ENCODE measurements at places on chromosomes 4 and X.
A peak's percentile ranks its signal among the peaks of the same experiment; 100 is the strongest.

DNA sequence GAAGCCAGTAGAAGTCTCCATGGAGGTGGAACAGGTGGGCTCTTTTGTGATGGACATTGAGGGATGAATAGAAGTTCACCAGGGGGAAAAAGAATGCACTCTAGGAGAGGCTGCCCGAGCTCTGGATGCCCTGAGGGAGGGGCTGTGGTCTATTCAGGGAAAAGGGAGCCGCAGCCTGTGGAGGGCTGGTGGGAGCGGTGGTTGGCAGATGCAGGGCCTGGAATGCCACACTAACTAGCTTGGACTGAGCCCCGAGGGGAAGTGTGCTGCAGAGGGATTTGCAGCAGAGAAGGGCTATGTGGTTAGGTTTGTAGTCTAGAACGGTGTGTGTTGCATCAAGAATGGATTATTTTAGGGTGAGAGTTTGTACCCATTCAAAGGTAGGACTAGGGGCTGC, 29.5 kb upstream of the PSAPL1 start:
- no peak for DNase-seq

GRCh38 chr4:77052352-77052751, 23.4 kb downstream of the CCNI start:
- DNase-seq, result no peak

DNA sequence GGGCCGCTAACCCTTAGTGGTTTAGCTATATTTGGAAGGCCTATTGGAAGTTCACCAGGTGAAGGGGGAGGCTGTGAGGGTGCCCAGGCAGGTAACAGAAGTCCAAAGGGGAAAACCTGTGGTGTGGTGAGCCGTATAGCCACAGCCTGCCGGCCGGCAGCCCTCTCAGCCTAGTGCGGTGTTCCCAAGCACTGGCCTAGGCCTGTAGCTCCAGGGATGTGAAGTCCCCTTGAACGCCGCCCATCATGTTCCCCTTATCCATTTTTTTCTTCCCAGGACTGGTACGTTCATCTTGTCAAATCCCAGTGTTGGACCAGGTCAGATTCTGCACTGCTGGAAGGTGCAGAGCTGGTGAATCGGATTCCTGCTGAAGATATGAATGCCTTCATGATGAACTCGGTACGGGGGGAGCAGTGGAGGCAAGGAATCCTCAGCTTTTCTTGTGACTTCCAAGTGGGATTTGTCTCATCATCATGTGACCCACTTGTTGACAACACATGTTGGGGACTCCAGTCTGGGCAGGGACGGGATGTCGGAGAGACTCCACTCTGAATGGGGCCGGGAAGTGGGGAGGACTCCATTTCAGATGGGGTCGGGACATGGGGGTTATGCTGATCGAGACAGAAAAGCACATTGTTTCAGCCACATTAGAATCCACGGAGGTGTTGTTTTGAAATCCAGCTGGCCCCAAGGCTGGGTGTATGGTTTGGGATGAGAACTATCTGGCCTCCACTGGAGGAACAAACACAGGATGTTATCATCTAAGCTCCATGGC, 39.2 kb upstream of the MSANTD1 start:
- DNase-seq, result no peak

DNA sequence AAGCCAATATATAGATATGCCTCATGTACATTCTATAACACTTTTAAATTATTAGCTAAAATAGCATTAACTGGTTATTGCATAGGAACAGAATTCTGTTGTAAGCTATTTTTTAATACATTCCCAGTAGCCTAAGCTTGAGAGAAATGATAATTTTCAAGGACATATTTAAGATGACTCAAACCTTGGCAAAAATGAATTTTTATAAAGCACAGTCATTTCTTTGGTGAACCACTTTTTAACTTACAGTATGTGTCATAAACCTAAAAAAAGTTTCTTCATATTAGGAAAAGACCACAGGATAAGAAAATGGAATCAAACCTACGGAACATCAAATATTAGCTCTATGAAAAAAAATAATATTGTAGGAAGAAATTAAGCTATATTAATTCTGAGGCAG, 986.3 kb downstream of the STIM2 start:
- DNase-seq, result no peak

- no peak for DNase-seq
These were observed 54.9 kb downstream of the ABLIM2 start for GRCh38 chr4:8103421-8104390.

GRCh38 chr4:139535228-139535870, 20.7 kb downstream of the SETD7 start:
- DNase-seq, result no peak

- no peak for DNase-seq
These were observed 81.1 kb upstream of the NEIL3 start for GRCh38 chr4:177228599-177228998.

- DNase-seq, result peak; percentile 1
These were observed 881.6 kb downstream of the PCDH18 start for GRCh38 chr4:136650541-136651277.

- no peak for DNase-seq
These were observed 145.1 kb downstream of the INPP4B start for GRCh38 chr4:142701017-142701416.

GRCh38 chr4:65651031-65651430, 19.3 kb downstream of the EPHA5 start:
- DNase-seq, result no peak

DNA sequence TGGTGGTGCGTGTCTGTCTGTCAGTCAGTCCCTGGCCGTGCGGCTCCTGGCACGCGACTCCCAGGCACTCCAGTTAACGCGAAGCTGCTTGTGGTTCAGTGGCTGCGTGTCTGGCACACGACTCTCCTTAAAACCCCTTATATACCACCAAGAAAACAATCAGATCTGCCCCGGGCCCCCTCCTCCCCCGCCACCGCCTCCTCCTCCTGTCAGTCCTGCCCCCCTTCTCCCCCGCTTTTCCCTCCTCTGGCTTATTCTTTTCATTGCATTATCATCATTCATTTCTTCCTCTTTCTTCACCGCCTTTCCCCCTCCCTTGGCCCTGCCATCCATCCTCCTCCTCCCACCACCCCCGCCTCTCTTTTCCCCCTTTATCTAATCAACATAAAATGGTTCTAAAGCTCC, at the start of gene NEUROG2:
NEUROG2 (minus strand) TSS at position 115 of the 405 bp plus-strand sequence. CDS start 705 bp downstream, outside the sequence.
- DNase-seq, result no peak

- DNase-seq, result no peak
These were observed 328.2 kb downstream of the DKK2 start for GRCh38 chr4:106707776-106708463.

GRCh38 chr4:48556268-48556667, 66.2 kb downstream of the ZAR1 start:
- no peak for DNase-seq

DNA sequence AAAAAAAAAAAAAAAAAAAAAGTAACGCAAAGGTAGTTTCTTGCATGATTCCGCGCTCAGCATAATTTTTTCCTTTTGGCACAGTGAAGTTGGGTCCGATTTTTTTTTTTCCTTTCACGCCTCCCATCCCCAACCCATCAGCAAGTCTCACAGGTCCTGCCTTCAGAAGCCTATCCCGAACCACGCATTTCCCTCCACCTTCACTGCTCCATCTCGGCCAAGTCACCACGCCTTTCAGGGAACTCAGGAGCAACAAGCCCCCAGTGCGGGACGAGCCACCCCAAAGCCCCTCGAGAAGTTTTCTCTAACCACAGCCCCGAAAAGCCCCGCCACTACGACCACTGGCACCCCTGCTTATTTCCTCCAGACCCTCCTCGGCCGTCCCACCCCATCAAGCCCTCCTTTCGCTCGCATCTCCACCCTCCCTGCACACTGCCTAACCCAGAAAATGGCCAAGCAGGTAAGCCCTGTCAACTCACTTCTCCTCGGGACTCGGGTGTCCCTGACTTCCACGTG, 1.0 kb downstream of the SLBP start:
- no peak for DNase-seq

DNA sequence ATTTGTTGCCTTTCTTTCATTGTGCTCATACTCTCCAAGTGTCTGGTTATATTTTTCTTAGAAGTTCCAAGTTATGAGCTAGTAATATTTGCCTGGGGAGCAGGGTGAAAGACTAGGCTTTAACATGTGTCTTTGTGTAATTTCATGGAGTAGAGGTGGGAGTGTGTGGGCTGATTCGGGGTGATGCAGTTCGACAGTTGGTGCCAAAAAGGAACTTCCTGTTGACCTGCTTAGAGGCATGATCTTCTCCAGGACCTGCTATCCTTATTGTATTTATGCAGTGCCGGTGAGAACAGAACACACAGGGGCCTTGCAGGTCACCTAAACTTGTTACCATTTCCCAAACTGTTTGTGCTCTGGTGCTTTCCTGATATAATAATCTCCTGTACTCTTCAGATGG, 21.2 kb downstream of the USP53 start:
- no peak for DNase-seq

DNA sequence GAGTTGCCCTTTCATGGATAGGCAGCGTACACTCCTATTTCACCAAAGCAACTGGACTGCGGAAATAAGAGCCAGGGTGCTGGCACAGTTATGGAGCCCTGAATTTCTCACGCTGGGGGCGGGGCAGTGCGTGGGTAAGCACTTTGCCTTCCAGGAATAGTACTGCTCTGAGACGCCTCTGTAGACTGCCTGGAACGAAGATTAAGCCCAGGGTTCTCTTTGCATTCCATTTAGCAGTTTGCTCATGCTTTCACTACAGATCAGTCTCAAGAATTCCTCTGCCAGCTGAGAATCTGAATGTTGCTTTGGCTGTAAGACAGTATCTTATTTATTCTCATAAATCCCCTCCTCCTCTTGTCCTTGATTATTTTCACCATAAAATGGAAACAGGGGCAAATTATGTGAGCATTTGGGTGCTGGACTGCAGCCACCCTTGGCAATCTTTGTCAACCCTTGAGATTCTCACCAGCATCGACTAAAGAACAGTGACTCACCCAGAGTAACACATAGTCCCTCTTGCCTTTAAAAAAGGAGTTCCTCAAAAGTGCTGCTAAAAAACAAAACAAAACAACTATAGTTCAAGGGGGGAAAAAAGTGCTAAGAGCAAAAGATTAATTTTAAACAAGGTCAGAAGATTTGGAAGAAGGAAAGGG, 88.9 kb upstream of the CITED1 start:
- no peak for DNase-seq

GRCh38 chr4:167893531-167893930, 198.8 kb upstream of the ANXA10 start:
- no peak for DNase-seq

DNA sequence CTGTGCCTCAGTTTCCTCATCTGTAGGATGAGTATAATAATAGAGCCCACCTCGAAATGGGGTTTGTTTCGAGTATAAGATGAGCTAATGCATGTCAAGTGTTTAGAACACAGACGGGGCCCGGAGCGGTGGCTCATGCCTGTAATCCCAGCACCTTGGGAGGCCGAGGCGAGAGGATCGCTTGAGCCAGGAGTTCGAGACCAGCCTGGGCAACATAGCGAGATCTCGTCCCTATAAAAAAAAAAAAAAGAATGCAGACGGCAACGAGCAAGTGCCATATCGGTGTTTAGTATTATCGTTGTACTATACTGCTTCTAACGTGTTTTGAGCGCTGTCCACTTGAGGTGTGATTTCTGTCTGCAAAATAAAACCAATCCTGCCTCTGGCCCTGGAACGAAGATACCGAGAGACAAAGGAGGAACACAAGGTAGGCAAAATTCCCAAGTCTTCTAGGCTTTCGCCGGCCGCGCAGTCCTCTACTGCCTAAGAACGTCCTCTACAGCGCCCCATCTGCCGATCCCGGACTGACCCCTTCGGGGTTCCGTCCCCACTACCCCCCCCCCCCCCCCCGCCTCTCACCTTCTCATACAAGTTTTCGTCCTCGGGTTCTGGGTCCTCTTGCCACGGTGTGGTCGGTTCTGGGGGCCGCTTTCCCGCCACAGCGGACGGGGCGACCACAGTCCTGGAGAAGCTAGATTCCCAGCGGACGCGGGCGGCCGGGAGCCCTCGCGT, 442 bp downstream of the NDUFB11 start:
- DNase-seq, result peak; percentile 17

DNA sequence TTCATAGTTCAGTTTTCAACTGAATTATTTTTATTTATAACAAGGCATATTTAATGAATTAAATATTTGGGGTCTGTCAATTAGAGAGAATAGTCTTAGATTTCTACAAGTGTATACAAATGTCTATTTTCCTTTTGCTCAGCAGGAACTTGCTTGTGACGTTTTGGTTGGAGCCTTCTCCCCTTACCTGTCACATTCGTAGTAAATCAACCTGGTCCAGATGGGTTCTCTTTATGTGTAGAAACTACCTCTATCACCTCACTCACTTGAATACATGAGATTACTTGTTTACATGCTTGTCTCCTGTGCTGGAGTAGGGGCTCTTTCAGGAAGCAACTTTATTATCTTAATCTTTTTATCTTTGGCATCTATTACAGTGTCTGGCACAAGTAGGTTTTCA, 938.3 kb upstream of the IGFBP7 start:
- DNase-seq, result no peak

GRCh38 chr4:184417802-184418511, 56.4 kb downstream of the IRF2 start:
- no peak for DNase-seq

GRCh38 chr4:33071535-33071934, 2351.4 kb downstream of the PCDH7 start:
- no peak for DNase-seq

- DNase-seq, result no peak
These were observed 7.3 kb upstream of the PTPN13 start for GRCh38 chr4:86586626-86587380.

DNA sequence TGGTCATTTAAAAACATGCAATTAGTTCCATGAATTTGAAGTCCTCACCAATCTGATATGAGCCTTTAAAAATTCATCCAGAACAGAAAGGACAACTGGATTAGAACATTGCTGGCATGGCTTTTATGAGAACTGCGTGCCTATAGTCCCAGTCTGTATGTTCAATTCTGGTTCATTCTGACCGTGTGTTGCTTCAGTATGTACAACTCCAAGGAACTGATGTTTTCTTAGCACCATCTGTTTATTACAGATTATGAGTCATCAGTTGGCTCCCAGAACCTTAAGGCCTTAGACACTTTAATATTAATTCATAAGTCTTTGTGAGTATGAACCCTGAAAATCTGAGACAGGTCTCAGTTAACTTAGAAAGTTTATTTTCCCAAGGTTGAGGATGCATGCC, 115.0 kb downstream of the CEP44 start:
- no peak for DNase-seq

GRCh38 chrX:77087529-77088169, 359.5 kb upstream of the FGF16 start:
- no peak for DNase-seq

Data from NK-92 treated with Interleukin-12 subunit alpha and Interleukin-12 subunit beta, amount 100 ng/mL, for 24 hours (cell line).